ENCODE measurements at places on chromosomes 1 and 21.

DNA sequence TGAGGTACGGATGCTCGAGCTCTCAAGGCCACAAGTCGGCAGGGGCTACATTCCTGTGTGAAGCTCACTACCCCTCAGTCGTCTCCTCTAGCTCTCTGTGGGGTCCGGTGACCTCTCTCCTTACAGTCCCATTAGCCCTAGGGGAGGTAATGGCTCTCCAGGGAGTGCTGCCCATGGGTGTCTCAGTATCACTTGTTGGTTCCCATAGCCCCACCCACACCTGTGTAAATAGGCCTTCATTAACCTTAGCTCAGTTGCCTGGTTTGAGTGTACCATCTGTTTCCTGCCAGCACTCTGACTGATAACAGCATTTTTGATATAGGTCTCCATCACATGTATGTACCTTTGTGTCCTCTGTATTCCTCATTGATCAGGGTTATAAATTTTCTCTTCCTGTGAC is 133.2 kb upstream of the KCNJ15 start:
- DNase-seq: no peak

DNA sequence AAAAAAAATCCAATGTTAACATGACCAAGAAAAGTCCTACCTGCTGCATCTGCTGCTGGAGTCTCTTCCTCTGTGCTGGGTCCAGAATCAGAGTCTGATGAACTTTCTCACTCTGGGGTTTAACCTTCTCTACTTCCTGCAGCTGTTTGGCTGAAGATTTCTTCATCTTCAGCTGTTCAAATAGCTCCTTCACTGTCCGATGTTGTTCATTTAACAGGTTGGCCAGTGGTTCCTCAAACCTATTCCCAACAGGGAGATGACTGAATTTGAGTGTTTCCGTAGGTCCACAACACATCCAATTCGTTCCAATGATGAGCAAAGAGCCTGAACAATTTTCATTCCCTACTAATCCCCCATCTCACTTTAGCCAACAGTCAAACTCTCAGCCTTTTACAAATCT is 79.4 kb downstream of the GON4L start:
- no peak for DNase-seq

DNA sequence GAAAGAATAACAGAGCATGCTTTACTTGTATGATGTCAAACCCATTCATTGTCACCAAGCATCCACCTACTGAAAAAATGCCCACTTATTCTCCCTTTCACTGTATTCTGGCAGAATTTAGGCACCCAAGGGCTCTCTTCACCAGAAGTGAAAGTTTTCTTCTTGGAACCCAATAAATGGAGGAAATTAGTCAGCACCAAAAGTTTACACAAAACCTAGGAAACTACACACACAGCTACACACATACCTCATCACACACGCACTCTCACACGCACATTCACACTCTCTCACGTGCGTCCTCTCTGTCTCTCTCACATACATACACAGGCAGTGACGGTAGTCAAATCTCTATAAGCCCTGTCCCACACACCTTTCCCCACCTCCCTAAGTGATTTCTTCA is 37.6 kb downstream of the MCOLN2 start:
- no peak for DNase-seq

DNA sequence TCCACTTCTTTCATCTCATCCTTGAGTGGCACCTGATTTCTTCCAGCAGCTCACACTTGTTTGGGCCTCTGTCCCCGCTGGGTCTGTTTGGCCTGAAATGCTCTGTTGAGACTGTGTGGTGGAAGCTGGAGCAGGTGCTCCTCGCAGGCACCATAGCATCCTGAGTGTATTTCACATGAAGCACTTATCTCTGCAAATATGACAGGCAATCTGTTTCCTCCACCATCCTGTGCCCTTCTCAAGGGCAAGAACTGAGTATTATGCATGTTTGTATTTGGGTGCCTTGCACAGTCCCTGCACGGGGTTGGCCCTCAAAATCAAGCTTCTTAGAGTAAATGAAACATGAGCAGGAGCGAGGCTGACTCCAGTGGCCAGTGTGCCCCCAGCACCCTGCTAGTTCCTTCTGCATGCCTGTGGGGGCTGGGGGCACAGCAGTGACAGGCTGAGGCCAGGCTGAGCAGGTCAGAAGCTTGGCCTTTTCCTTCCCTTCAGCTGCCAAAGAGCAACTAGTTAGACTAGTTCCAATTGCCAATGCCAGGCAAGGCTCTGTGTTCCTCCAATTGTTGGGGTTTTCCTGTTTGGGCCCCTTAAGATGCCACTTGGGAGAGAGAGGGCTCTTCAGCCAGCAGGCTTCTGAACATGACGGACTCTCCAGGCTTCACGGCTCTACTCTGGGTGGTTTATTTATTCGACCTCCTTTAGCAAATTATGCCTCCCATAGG is 129.6 kb upstream of the ATP1A1 start:
- no peak for DNase-seq

- no peak for DNase-seq
These were observed 55.3 kb downstream of the DOP1B start for GRCh38 chr21:36211660-36212512.

- DNase-seq: no peak
These were observed 40.1 kb downstream of the CD2 start for GRCh38 chr1:116794371-116794770.

GRCh38 chr1:78497201-78497600 is 6.4 kb downstream of the PTGFR start:
- no peak for DNase-seq

GRCh38 chr1:206633708-206634121 is 1.6 kb upstream of the DYRK3 start:
- no peak for DNase-seq

DNA sequence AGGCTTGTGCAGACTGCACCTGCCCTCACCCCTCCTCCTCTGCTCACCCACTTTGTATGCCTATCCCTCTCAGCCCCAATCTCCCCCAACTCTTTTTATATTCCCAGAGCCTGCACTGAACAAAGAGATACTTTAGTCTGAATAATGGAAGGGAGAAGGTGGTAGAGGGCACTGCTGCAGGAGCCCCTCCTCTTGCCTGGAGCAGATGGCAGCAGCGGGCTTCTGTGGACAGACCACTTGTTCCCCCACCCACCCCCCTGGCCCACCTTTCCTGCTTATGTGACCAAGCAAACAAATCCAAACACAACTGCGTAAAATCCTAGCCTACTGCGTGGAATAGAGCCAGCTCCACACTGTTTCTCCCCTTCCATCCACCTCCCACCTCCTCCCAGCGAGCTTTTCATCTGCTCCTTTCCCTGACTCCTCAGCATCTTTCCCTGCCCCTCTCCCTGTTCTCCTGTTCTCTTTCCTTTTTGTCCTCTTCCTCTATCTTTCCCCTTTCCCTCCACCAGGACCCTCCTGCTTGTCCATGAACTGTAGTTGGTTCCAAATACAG is 27.5 kb downstream of the RGS8 start:
- DNase-seq: no peak

- DNase-seq: no peak
These were observed 19.2 kb upstream of the BCL10 start for GRCh38 chr1:85295654-85296053.

GRCh38 chr1:164577291-164577690 is 18.3 kb downstream of the PBX1 start:
- no peak for DNase-seq

- peak; percentile 64 for DNase-seq
These were observed 1.1 kb downstream of the BCAR3 start for GRCh38 chr1:93680420-93681100.

GRCh38 chr1:22131875-22132486 is 10.9 kb downstream of the WNT4 start:
- no peak for DNase-seq

GRCh38 chr1:239819096-239819495 is 272.6 kb upstream of the FMN2 start:
- no peak for DNase-seq

- no peak for DNase-seq
These were observed 25.1 kb upstream of the RNF186 start for GRCh38 chr1:19840228-19840627.

DNA sequence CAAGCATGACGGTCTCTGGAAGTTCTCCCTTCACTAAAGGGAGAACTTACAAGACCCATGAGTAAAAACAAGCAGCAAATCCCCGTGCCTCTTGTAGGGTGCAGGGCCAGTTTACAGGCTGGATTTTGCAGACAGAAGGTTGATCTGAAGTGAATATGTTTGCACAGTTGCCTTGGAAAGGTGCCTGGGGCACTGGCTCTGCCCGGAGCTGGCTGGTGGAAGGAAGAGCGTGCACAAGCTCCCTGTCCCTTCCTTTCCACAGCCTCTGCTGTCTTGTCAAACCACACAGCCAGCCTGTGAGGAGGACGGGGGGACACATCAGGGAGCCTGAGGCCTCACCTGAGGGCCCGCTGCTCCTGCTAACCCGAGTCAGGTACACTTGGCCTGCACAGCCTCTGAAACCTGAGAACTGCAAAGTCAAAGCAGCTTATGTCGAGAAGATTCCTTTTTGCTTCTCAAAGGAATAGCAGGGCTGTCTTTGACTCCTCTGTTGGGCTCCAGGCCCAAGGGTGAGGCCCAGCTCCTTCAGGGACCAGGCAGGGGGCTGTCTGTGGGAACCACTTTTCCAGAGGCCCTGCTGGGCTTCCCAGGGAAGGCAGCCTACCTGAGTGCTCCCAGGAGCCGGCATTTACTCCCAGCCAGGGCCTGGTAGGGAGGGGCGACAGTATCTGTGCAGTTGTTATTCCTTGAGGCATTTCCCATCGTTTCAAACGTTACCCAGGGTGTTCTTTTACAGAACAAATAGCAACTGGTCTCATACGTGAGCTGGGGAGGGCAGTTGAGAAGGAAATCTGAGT is 251.5 kb downstream of the SIPA1L2 start:
- no peak for DNase-seq

DNA sequence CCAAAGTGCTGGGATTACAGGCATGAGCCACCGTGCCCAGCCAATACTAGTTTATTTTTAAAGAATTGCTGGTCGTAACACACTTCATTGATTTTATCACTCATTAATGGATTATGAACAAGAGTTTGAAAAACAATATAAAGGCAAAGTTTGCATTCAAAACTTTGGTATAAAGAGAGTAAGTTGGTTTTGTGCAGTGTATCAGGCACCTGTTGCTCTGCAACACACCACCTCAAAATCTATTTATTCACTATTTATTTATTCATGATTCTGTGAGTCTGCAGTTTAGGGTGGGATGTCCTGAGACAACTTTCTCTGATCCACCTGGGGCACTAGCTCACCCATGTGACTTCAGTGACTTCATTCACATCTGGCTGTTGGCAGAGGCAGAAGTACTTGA is 10.2 kb upstream of the METTL18 start:
- no peak for DNase-seq

- DNase-seq: peak; percentile 30
These were observed 720 bp upstream of the F3 start for GRCh38 chr1:94542088-94542870.

- DNase-seq: no peak
These were observed 53.0 kb downstream of the IER5 start for GRCh38 chr1:181141431-181141910.

- no peak for DNase-seq
These were observed 5.0 kb upstream of the ILDR2 start for GRCh38 chr1:166980383-166980782.

DNA sequence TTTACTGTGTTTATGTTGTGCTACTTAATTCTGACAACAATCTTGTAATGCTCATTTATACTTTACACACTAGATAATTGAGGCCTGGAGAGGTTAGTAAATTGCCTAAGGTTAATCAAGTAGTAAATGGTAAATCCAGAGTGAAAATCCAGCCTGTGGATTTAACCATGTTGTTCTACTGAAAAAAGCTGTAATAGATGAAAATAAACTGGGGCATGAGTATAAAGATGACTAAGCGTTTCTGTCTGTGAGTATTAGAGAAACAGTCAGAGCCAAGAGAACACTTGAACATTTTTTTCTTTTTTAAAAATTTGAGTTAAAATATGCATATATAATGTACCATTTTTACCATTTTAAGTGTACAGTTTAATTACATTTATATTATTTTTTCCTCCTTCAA is 47.9 kb upstream of the LEPR start:
- DNase-seq: no peak

DNA sequence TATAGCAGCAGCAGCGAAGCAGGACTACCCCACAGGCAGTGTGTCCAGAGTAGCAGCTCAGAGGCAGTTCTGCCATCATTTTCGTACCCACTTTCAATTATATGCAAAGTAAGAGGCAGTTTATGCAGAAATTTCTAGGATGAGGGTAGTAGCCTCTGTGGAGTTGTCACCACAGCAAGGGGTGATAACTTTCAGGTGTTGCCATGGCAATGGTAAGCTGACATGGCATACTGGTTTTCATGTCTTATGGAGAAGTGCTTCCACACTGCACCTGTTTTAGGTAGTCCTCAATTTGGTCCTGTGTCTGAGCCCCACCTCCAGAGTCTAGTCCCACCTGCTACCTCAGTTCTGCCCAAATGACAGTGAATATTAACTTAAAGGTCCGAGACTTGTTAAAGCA is 133.3 kb upstream of the SYT6 start:
- no peak for DNase-seq

GRCh38 chr1:184827600-184828368 is 73.1 kb upstream of the EDEM3 start:
- no peak for DNase-seq

GRCh38 chr21:36355868-36356267 is 29.3 kb upstream of the CHAF1B start:
- no peak for DNase-seq

DNA sequence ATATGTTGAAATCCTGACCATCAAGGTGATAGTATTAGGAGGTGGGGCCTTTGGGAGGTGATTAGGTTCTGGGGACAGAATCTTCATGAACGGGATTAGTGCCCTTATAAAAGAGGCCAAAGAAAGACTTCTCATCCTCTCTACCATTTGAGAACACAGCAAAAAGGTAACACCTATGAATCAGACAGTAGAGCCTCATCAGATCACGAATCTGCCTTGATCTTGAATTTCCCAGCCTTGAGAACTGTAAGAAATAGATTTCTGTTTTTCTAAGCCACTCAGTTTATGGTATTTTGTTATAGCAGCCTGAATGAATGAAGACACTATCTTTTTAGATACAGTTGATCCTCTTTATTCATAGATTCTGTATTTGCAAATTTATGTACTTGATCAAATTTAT is 206.9 kb upstream of the EDN2 start:
- DNase-seq: no peak

DNA sequence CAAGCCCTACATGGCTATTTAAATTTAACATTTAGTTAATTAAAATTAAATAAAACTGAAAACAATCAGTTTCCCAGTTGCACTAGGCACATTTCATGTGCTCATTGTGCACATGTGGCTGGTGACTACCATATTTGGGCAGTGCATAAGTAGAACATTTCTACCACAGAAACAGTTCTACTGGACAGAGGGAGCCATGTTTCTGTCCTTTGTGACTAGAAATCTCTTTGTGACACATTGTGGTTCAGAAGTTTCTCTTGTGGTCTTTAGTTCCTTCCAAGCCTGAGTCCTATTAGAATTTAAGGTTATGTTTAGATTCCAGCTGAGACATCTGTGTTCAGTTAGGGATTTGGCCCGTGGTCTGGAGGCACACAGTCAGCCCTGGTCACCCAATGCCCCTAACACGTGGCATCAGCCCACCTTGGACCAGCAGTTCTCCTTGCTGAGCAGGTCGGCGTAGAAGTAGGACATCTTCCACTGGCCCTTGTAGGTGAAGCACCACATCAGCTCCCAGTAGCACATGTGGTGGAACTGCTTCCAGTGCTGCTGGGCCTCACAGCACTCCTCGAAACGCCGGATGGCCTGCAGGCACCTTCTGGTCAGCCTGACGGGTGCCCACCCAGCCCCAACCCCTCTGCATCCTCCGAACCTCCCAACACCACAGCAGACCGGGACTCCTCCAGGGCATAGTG is 29.1 kb downstream of the TTC39A start:
- no peak for DNase-seq

Measured in putamen (tissue), 1 donor.